ENCODE measurements at places on chromosomes 4 and X.

DNA sequence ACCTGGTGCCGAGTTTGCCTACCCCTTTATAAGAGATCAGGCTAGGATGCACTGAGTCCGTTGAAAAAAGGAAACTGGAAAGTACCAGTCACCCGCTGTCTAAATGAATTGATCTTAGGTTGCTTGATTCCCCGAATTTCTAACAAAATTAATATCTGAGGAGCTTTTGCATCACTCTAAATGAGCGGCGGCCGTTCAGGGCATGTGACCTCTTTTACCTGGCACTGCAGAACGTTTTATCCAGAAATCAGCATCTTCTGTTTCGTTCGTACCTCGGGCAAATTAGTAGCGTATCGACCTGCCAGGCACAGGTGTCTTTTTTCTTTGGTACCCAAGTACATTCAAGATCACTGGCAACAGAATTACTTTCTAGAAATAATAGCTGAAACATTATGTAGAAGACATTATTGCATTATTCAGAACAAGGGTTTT lies 876 bp downstream of the KLHL2 start:
- DNase-seq = no peak

- no peak for DNase-seq
Measured at GRCh38 chr4:106301393-106302061, 14.5 kb downstream of the TBCK start.

DNA sequence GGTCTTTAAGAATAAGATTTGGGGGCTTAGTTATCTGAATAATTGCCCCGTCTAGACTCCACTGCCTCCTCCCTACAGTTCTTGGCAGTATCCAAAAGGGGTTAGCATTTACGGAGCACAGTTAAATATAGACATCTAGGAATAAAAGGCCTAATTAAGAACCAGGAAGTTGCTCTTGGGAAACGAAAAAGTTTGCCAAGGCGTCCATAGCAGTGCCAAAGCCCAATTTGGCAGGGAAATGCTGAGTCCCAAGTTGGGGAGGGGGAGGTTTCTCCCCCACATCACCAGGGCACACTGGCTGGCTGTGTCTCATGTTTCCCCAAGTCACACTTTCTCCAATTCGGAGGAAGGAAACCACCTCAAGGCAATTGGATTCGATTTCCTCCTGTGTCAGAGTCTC lies 338.7 kb downstream of the FBXW7 start:
- DNase-seq = no peak

DNA sequence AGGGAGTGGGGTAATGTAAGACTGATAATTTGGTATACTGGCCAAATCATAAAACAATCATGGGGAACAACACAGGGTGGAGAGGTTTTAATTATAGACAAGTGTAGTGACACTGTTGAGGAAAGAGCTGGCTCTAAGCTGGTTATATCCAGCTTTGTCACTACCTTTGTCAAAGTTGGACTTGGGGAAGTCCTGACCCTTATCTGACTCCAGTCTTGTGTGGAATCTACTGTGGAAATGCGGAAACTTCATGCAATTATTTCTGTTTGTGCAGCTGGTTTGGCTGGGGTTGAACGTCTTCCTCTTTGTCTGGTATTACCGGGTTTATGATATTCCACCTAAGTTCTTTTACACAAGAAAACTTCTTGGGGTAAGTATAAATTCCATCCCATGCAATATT lies 2.0 kb downstream of the CYBB start:
- DNase-seq = no peak

DNA sequence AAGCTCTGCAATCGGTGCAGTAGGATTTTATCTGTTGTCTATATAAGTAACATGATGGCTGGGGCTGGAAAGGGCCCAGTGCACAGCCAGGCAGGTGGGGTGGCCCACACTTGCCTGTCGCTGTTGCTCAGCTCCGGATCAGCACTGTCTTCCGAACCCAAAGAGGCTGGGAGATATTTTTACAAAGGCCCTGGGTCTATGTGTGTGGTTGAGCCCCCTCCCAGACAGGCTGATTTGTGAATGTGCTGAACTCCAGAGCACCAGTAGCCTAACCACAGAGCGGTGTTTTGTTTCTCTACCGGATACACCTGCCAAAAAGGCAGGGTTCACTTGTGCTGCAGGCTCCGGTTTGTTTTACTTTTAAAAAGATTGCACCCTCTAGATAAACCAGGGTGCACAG lies 33.5 kb upstream of the CHRNA9 start:
- peak; percentile 16 for DNase-seq

GRCh38 chr4:64251781-64252180 lies 157.5 kb downstream of the TECRL start:
- DNase-seq = no peak

GRCh38 chr4:141503260-141503659 lies 133.1 kb upstream of the IL15 start:
- DNase-seq = no peak

GRCh38 chr4:121041307-121042090 lies 30.8 kb downstream of the NDNF start:
- DNase-seq = no peak

- DNase-seq = no peak
Measured at GRCh38 chr4:7410446-7410845, 24.3 kb downstream of the PSAPL1 start.

- no peak for DNase-seq
Measured at GRCh38 chrX:23788521-23788920, 5.5 kb downstream of the SAT1 start.

DNA sequence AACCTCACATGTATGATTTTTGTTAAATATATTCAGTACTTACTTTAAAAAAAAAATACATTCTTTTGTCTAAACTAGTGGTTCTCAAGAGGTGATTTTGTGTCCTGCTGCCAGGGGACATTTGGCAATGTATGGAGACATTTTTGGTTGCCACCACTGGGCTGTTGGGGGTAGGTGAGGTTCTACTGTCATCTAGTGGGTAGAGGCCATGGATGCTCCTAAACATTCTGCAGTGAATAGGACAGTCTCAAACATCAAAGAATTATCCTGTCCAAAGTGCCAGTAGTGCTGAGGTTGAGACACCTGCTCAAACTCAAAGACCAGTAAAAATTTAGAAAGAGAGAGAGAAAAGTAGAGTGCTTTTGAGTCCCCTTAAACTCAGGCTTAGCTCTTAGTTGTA lies 32.9 kb upstream of the PGM2 start:
- DNase-seq = no peak

DNA sequence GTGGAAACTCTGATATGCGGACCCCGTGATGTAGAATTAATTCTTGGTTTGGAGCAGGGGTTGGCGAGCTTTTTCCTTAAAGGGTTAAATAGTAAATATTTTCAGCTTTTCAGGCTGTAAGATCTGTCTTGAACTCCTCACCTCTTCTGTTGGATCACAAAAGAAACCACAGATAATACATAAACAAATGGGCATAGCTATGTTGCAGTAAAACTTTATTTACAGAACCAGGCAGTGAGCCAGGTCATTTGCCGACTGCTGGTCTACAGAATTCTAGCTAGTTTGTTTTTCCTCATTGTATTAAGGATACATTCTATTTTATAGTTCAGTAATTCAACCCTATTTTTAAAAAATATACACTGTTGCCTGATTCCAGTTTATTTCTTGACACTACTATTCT lies 116.6 kb downstream of the PAPSS1 start:
- no peak for DNase-seq

GRCh38 chrX:155027509-155028066 lies 944 bp downstream of the FUNDC2 start:
- DNase-seq = no peak

- DNase-seq = no peak
Measured at GRCh38 chr4:40448875-40449274, 113.7 kb downstream of the CHRNA9 start.

- DNase-seq = no peak
Measured at GRCh38 chrX:47483306-47484268, 565 bp upstream of the ZNF41 start.

DNA sequence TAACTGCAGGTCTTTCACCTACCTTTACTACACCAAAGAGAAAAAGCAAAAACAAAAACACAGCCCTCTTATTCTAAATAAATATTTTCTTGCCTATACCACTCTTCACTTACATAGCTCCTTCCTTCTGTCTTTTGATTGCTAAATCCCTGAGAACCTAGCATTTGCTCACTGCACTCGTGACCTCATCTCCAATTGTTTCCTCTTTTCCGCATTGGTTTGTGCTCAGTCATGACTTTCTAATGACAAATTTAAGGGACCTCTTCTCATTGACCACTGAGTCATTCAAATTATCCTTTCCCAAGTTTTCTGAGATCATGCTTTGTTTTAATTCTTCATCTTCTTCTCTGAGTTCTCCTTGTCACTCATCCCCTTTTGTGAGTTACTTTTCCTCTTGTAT lies 1697.1 kb downstream of the STIM2 start:
- DNase-seq = no peak

GRCh38 chrX:134572816-134573682 lies 85.2 kb downstream of the PLAC1 start:
- no peak for DNase-seq

- DNase-seq = peak; percentile 40
Measured at GRCh38 chrX:153662266-153662665, 11.3 kb downstream of the PNCK start.

- no peak for DNase-seq
Measured at GRCh38 chr4:67130411-67130810, 414.9 kb downstream of the CENPC start.

DNA sequence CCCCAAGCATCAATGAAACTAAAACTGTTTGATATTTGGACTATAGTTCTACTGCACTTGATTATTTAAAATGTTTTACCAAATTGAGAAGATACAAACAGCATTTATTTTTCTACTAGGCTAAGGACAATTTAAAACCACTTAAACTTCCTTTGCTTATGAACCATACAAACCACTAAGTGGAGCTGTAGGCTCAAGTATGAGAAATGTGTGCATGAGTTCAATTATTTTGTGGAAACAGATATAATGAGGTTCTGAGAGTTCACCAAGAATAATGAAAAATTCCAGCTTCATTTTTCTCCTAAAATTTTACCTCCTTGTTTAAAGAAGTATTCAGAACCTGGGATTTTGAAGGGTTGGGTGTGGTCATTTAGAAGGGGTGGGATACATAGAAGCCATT lies 63.1 kb downstream of the SERPINA7 start:
- no peak for DNase-seq

- DNase-seq = no peak
Measured at GRCh38 chr4:185657699-185658098, 122.4 kb upstream of the PDLIM3 start.

DNA sequence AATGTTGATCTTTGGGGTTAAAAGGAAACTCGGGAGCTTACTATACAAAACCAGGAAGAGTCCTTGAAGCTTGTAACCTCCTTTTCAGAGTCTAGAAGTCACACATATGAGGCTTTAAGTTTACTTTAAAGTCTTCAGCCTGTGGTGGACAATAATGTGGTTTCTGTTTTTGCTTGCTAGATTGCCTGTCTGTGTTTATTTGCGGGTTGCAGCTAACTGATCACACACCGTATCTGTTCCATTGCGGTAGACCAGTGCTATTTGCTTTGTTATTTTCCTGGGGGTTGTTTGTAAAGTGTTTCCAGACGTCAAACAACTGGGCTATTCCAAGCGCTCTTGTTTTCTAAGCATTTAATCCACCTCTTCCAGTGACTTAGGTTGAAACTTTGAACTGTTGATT lies 143.0 kb upstream of the GYPA start:
- DNase-seq = no peak

- DNase-seq = no peak
Measured at GRCh38 chr4:114606245-114606644, 7.6 kb downstream of the UGT8 start.

DNA sequence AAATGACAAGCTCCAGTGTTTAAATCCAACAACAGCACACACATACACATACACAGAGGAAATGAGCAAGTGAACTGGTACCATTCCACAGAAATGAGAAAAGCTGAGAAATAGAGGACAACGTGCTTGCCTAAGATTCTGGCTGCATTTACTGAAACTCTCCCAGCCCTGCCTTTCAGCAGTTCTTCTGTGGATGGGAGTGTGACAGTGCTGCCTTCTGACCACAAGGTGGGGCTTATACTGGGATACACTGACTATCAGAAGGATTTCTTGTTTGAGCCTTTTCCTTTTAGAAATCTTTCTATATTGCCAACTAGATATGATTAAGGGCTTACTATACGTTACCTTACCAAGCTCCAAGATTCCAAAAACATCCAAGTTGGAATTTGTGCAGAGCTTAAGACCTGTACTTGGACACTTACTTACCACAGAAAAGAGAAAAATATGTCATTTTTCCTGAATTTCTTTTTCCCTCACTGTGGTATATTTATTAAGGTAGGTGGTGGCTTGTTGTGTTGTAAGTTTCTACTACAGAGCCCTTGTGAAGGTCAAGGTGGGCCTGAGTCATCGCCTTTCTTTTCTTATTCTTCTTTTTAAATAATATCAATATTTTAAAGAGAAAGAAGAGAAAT lies 10.7 kb upstream of the CXCL8 start:
- peak; percentile 84 for DNase-seq

DNA sequence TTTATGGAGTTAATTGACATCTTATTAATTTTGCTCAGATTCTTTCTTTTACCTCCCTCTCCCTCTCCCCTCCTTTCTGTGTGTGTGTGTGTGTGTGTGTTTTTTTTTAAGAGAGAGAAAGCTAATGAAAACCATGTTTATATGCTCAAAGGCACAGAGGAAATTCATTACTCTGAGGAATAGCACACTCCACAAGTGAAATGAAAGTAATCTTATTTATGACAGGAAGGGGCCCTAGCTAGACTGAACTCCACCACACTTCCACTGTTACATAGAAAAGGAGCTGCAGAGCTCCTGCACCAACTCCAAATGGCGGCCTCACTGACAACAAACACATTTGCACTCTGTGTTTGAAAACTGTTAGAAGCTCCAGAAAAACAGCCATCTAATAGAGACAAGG lies 150.6 kb downstream of the RASL11B start:
- no peak for DNase-seq

DNA sequence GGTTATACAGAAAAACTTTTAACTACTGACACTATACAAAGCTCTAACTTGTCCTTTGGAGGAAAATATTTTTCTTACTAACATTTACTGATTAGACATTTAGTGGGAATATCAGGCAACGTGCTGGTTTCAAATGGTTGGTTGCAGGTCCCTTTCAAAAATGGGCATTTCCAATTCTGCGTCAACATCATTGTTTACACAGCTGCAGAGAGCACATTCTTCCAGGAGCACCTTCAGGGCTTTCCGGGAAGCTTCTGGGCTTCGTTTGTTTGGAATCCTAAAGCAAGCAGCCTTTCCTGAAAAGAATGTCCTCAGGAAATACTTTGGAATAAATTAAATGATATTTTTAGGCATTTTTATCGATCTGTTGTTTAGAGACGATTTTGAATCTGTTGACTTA lies 289.7 kb downstream of the TRIML1 start:
- DNase-seq = no peak

GRCh38 chr4:145523117-145523516 lies 41.5 kb downstream of the SMAD1 start:
- DNase-seq = no peak

DNA sequence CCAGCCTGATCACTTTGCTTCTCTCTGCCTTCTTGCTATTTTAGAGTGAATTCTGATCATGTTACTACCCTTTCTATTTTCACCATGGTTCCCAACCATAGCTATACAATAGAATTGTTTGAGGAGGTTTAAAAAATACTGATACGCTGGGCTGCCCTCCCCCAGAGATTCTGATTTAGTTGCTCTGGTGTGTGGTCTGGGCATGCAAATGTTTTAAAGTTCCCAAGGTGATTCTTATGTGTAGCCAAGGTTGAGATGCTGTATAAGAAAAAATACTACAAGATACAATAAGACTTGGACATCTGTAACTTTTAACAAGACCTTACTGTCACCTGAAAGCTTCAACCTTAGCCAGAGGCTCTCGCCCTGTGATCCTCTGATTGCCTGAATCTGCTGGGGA lies 22.2 kb upstream of the INTS6L start:
- DNase-seq = no peak

GRCh38 chr4:26058537-26058936 lies 144.5 kb downstream of the SMIM20 start:
- DNase-seq = no peak

Measured in tibial artery (tissue), 4 donors.